Melanocyte of skin (primary cell): ENCODE measurements at places on chromosomes 12 and 14. TPM values are rescaled to one million over a fixed set of nuclear protein-coding genes. Genes with fewer than 3 reads are reported as not detected.

The SLC2A14 gene
- under 0.01 TPM in 1 of 2 replicates, not detected in the other for total RNA-seq

The MANSC1 gene
- 3.7 TPM in 2 replicates for total RNA-seq

The GPRC5D gene
- not detected in 2 replicates for total RNA-seq

The IAPP gene
- not detected in 2 replicates for total RNA-seq

The OTOGL gene
- total RNA-seq: 0.36 TPM in 1 of 2 replicates, not detected in the other

The CIROP gene
- total RNA-seq: not detected in 2 replicates

The KCNK13 gene
- 0.46 and 0.67 TPM in 2 replicates for total RNA-seq

The PRB4 gene
- not detected in 2 replicates for total RNA-seq

The ITPK1 gene
- 76.6 and 88.5 TPM in 2 replicates for total RNA-seq

The APEX1 gene
- 51.6 and 70.8 TPM in 2 replicates for total RNA-seq

The P2RX7 gene
- 38.5 and 48.0 TPM in 2 replicates for total RNA-seq

The PAX9 gene
- total RNA-seq: not detected in 2 replicates

The MGAT4C gene
- under 0.01 TPM in 2 replicates for total RNA-seq

The OLR1 gene
- not detected in 2 replicates for total RNA-seq

The TESPA1 gene
- not detected in 2 replicates for total RNA-seq

The DAO gene
- not detected in 2 replicates for total RNA-seq

The TEX52 gene
- 0.15 TPM in 1 of 2 replicates, not detected in the other for total RNA-seq
